ENCODE measurements at places on chromosomes 3 and 15.

- DNase-seq = no peak
Observed at GRCh38 chr3:116254541-116254940, 190.7 kb downstream of the LSAMP start.

- no peak for DNase-seq
Observed at GRCh38 chr3:106086038-106086437, 217.2 kb upstream of the CBLB start.

DNA sequence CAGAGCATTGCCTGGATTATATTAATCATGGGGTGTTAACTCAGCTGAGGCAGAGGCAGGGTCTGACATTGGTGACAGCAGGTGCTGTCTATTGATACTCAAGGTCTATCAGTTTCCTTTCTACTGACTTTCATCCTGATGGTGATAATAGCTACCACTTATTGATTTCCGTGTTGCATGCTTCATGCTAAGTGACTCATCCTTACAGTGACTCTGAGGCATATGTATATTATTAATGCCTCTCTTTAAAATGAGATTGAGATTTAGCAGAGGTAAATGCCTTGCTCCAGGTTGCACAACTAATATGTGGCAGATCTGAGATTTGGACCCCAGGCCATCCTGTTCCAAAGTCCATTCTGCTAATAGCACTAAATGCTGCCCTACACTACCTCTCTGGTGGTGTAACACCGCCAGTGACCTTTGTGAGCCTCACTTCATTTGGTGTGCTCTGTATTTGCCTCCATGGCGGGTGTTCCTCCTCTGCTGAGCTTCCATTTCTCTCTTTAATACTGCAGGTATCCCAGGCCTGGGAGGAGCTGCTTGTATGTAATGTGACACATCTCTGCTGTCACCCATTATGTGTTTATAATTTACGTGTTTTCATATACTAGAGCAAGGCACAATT is 50.4 kb downstream of the GPR171 start:
- DNase-seq = no peak

GRCh38 chr3:95097493-95097892 is 1034.6 kb downstream of the NSUN3 start:
- DNase-seq = no peak

- no peak for DNase-seq
Observed at GRCh38 chr15:101684384-101684783, 32.2 kb upstream of the TM2D3 start.

- no peak for DNase-seq
Observed at GRCh38 chr15:39041979-39042495, 477.4 kb upstream of the RASGRP1 start.

DNA sequence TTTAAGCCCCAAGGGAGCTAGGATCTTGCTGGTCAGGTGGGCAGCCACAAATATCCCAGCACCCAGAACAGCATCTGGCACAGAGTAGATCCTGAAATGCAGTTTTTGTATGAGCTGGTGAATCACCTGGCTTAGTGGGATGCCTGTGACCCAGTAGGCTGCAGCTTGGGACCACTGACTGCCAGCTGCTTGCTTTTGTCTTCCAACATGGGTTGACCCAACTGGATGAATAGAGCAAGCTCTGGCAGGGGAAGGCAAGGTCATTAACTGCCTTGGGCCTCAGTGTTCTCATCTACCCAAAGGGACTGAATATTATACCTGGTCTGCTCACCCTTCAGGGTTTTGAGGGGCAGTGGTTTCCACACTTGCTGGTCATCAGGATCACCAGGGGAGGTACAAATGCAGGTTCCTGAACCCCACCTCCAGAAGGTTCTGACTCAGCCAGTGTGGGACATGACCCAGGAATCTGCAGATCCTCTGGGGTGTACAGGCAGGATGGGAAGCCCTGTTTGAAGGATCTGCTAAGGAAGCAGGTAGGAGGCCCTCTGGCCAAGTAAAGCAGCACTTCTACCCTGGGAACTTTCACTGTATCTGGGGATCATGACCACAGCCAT is 55.4 kb downstream of the ITGA11 start:
- DNase-seq = no peak

DNA sequence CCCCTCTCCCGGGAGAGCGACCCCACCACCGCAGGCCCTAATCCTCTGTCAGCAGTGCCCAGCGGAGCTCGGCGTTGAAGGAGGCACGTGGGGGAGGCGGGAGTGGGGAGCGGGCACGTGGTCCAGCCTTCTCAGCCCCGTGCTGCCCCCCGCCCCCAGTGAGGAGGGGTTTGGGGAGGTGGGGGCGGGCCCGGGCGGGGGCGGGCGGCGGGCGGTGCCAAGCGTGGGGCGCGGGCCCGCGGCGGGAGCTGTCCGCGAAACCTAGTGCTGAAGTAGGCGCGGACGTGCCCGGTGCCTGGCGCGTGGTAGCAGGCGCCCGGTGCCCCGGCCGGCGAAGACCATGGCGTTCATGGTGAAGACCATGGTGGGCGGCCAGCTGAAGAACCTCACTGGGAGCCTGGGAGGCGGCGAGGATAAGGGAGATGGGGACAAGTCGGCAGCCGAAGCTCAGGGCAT is at the start of gene CPLX3:
Gene CPLX3 (plus strand): TSS at position 264 of the 456 bp plus-strand sequence. CDS start 77 bp downstream, at position 341.
- no peak for DNase-seq

Data from amygdala (tissue), 56 donors.